ENCODE measurements at places on chromosomes 3 and 15.

- DNase-seq = no peak
These were observed 280.6 kb upstream of the ZNF717 start for GRCh38 chr3:76065964-76066363.

DNA sequence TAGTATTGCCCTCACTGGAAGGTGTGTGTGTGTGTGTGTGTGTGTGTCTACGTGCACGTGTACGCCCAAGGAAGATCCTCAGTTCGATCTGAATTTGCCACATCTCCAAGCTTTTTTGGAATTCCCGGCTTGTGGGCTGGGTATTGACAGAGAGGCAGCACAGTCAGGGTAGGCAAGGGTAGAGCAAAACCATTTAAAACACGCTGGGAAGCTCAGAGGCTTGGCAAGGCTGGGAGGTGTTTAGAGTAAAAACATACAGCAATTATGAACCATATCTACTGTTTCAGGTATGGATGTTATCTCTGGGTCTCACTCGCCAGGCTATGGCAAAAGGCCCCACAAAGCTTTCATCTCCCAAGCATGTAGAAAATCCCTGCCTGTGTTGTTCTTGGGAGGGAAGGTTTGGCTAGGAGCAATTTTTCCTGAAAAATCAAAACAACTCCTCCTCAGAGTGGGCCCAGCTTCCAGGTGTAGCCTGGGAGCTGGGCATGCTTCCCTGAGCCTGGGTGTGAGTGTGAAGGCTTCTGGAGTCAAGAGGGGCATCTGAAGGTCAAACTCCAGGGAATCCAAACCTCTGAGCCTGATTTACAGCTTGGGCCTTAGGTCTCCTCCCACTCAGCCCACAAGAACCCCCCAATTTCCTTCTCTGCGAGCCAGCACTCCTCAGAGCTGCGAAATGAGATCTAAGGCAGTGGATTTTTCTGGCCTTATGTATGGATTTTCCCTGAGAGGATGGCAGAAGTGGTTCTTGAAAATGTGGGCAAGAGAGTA, 244.8 kb upstream of the TPRG1 start:
- no peak for DNase-seq

GRCh38 chr3:189529468-189529867, 101.7 kb upstream of the TP63 start:
- no peak for DNase-seq

DNA sequence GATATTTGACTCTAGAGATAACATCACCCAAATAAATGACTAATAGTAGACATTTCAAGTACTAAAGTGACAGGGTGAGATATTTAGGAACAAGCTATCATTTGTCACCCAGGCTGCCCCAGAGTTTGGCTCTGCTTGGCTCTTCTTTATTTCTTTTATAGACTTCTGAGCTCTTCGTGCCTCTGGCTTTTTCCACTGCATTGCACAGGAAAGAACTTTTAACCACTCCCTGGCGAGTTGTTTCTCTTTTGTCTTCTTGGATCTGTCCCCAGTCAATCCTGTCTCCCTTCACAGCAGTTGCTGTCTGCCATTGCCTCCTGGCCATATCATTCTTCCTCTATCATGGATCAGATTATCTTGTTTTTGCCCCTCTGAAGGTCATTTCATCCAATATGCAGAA, 339.2 kb upstream of the DCBLD2 start:
- no peak for DNase-seq

GRCh38 chr3:66467996-66468735, 32.7 kb downstream of the LRIG1 start:
- DNase-seq = no peak

DNA sequence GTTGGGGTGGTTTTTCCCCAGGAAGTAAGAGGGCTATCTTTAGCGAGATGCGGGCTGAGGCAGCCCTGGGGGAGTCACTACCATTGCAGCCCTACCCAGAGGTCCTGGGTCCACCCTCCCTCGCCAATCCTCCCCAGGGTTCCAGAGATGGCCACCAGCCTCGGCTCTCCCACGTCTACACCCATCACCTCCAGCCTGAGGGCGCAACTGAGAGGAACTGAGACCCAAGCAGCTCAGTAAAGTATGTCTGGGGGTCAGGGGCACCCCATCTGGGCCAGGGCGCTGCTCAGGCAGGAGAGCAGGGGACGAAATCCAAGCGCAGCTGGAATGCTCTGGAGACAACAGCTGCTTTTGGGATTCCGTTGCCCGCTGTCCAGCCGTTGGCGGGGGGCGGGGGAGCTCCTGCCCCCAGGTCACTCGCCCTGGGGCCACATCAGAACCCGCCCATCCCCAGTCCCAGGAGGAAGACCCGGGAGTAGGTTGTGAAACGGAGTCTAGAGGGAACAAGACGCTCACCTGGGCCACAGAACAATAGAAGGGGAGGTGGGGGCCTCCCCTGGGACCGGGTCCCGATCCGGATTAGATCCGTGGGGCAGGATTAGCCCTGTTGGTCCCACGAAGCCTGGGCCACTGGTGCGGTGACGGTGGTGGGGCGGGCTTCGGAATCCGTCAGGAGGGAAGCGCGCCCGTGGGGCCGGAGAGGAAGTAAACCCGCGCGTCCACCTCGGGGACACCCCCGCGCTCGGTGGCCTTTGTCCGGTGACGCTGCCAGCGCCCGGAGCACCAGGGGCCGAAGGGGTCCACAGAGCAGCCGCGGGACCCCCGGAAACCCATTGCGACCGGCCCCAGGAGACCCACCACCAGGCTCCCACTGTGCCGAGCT, 1.4 kb upstream of the NDUFAF3 start:
- no peak for DNase-seq

- no peak for DNase-seq
These were observed 227.4 kb upstream of the DCBLD2 start for GRCh38 chr3:99128725-99129505.

- no peak for DNase-seq
These were observed 139.2 kb upstream of the EOMES start for GRCh38 chr3:27861046-27862036.

GRCh38 chr3:88189361-88189810, 39.6 kb downstream of the C3orf38 start:
- no peak for DNase-seq

All from stimulated activated CD8-positive, alpha-beta memory T cell treated with anti-CD3 and anti-CD28 coated beads, Interleukin-2, amount 100 ng/mL, for 1 hour (primary cell).